Immature natural killer cell (primary cell): ENCODE measurements at places on chromosomes 12 and 14. TPM values are rescaled to one million over a fixed set of nuclear protein-coding genes. Genes with fewer than 3 reads are reported as not detected.

DNA sequence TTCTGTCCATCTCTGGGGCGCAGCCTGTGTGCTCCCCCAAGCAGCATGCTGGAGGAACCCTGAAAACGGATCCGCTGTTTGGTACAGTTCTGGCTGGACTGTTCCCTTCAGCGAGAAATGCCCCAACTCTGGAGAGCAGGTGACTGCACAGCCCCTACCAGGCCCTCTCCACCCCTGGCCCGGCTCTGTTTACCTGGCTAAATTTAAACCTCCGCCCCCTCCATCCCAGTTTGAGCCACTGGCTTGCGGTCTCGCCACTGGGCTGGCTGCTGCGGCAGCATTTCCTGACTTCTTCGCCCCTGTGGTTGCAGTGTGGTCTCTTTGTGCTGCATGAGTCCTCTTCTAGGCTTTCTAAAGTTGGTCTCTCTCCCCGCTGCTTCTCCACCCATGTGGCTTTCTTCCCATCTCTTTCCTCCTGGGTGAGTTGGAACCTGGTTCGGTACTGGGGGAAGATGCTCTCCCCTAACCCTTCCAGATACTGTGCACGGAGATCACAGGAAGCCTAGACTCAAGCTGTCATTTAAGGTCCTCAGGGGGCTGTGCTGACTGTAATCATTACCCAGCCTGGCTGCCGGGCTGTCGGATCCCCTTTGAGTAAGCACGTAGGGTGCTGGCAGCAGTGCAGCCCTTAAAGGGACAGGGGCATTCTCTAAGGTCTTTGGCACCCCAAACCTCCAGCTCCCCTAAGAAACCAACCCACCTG lies 60.6 kb downstream of the FBXL14 start:
- H3K36me3 ChIP-seq: no peaks in the 10 kb centered on the region
- no peak overlapping the region for H3K27ac ChIP-seq
- peak; percentile 63 for DNase-seq
- peaks cover 46% of the 10 kb centered on the region for H3K4me1 ChIP-seq
- peaks cover 44% of the 10 kb centered on the region for H3K27me3 ChIP-seq

AGAP2 gene
- 1.4 TPM for polyA plus RNA-seq

ATP23 gene
- polyA plus RNA-seq: 17.3 TPM

GRCh38 chr14:24612196-24612595 lies 2.7 kb upstream of the GZMH start:
- peaks cover 10% of the 10 kb centered on the region for H3K27me3 ChIP-seq
- peaks cover 5% of the 10 kb centered on the region for H3K36me3 ChIP-seq
- H3K27ac ChIP-seq: peak overlapping the region; percentile 100

DNA sequence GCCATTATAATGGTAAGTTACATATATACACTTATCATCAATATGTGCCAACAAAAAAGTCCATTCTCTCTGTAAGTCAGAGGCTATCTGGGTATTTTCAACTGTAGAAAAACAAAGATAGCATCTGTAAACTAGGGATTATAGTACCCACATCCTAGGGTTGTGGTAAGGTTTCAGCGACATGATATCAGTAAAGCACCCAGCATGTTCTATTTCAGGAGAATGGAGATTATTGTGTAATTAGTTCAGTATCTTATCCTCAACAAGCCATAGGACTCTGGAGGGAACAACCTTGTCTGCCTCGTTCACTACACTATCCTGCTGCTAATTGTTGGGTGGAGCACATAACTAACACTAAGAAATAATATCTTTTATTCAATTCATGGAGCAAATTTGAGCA lies 19.7 kb upstream of the CKAP4 start:
- DNase-seq: no peak
- no peaks in the 10 kb centered on the region for H3K36me3 ChIP-seq
- no peaks in the 10 kb centered on the region for H3K4me1 ChIP-seq
- no peak overlapping the region for H3K27ac ChIP-seq
- peaks cover 5% of the 10 kb centered on the region for H3K27me3 ChIP-seq

- DNase-seq: no peak
- H3K4me3 ChIP-seq: no peak overlapping the region
- no peak overlapping the region for H3K27ac ChIP-seq
Observed at GRCh38 chr12:30934811-30935210, 8.3 kb downstream of the TSPAN11 start.

HOXC12 gene
- not detected for polyA plus RNA-seq

- no peak overlapping the region for H3K4me3 ChIP-seq
- H3K4me1 ChIP-seq: no peaks in the 10 kb centered on the region
- no peaks in the 10 kb centered on the region for H3K27me3 ChIP-seq
- DNase-seq: no peak
- peaks cover 61% of the 10 kb centered on the region for H3K36me3 ChIP-seq
- H3K27ac ChIP-seq: no peak overlapping the region
Observed at GRCh38 chr12:3655328-3655900, 97.5 kb downstream of the CRACR2A start.

GRCh38 chr12:88921434-88921833 lies 341.2 kb upstream of the KITLG start:
- peaks cover 3% of the 10 kb centered on the region for H3K27me3 ChIP-seq
- no peak overlapping the region for H3K27ac ChIP-seq
- H3K4me3 ChIP-seq: no peak overlapping the region
- no peaks in the 10 kb centered on the region for H3K36me3 ChIP-seq

GRCh38 chr12:127245009-127245408 lies 1022.0 kb upstream of the TMEM132C start:
- no peaks in the 10 kb centered on the region for H3K36me3 ChIP-seq
- no peak overlapping the region for H3K4me3 ChIP-seq
- peaks cover 3% of the 10 kb centered on the region for H3K27me3 ChIP-seq
- no peak for DNase-seq
- H3K27ac ChIP-seq: no peak overlapping the region

- no peaks in the 10 kb centered on the region for H3K36me3 ChIP-seq
- no peaks in the 10 kb centered on the region for H3K27me3 ChIP-seq
- no peak overlapping the region for H3K27ac ChIP-seq
- H3K4me3 ChIP-seq: no peak overlapping the region
Observed at GRCh38 chr12:90245391-90245790, 536.8 kb upstream of the ATP2B1 start.

DNA sequence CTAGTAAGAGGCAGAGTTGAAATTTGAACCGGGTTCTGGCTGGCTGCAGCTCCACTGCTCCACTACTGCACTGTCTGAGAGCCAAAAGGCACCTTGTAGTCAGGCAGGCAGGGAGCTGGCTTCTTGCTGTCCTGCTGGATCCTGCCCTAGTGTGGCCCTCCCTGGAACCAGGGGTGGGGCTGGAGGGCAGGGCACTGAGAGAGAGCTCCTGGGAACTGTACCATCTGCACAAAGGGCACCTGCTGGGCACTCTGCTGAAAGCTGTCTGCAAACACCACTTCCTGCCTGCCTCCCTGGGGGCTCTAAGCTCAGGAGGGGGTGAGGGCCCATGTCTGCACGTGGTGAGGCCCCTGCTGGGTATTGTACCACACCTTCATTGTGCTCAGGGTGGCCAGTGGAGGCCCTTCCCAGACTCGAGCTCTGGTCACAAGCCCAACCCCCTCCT lies 19.0 kb upstream of the TCL1B start:
- peaks cover 2% of the 10 kb centered on the region for H3K27me3 ChIP-seq
- no peak for DNase-seq
- H3K4me3 ChIP-seq: no peak overlapping the region
- H3K4me1 ChIP-seq: no peaks in the 10 kb centered on the region

DNA sequence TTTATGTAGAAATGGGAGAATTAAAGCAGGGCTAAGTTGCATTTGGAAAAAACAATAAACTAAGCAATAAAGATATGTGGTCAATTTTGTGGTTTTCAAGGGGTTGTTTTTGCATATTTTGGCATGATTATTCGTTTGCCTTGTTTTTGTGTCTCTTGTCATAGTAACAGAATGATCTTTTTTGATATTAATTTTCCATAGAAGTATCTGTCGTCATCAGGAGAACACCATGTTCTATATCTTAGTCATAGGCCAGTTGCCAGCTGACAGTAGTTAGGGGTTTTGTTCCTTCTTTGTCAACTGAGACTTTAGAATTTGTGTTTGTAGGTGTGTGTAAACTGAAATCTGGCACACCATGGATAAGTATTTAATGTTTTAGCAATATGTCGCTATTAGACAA lies 1354.8 kb downstream of the LRFN5 start:
- no peak for DNase-seq
- no peaks in the 10 kb centered on the region for H3K27me3 ChIP-seq
- H3K4me3 ChIP-seq: no peak overlapping the region
- H3K36me3 ChIP-seq: no peaks in the 10 kb centered on the region

DNA sequence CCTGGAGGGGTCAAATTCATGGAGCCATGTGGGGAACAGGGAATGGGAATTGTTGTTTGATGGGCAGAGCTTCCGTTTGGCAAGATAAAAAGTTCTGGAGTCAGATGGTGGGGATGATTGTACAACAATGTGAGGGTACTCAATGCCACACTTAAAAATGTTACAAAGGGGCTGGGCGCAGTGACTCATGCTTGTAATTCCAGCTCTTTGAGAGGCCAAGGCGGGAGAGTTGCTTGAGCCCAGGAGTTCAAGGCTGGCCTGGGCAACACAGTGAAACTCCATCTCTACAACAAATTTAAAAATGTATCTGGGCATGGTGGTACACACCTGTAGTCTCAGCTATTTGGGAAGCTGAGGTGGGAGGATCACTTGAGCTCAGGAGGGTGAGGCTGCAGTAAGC lies 66.0 kb upstream of the DIO3 start:
- no peak overlapping the region for H3K27ac ChIP-seq
- no peaks in the 10 kb centered on the region for H3K36me3 ChIP-seq
- H3K4me3 ChIP-seq: no peak overlapping the region
- DNase-seq: no peak

- H3K4me3 ChIP-seq: no peak overlapping the region
- H3K27me3 ChIP-seq: no peaks in the 10 kb centered on the region
- H3K4me1 ChIP-seq: no peaks in the 10 kb centered on the region
- no peak overlapping the region for H3K27ac ChIP-seq
Observed at GRCh38 chr12:113892556-113892955, 73.6 kb downstream of the RBM19 start.

- H3K4me3 ChIP-seq: no peak overlapping the region
- peaks cover 3% of the 10 kb centered on the region for H3K27me3 ChIP-seq
- no peak for DNase-seq
- no peak overlapping the region for H3K27ac ChIP-seq
- H3K36me3 ChIP-seq: peaks cover 5% of the 10 kb centered on the region
Observed at GRCh38 chr14:103702497-103703432, 12.5 kb downstream of the XRCC3 start.

DNA sequence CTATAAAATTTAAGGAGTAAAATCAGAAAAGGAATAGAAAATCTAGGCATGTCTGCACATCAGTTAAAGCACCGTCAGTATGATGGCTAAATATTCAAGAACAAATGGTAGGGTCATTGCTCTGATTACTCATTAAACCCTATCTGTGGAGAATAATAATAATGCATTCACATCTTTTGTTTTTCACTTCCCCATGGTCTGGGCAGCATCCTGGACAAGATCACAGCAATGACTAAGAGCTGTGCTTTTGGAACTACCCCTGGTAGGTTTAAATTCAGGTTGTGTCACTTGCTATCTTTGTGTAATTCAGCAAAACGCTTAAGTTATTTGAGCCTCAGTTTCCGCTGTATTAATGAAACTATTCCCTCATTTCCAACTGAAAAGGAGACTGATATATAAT lies 33.1 kb downstream of the C12orf42 start:
- DNase-seq: no peak
- H3K4me1 ChIP-seq: no peaks in the 10 kb centered on the region
- H3K4me3 ChIP-seq: no peak overlapping the region
- H3K27me3 ChIP-seq: no peaks in the 10 kb centered on the region
- no peak overlapping the region for H3K27ac ChIP-seq
- no peaks in the 10 kb centered on the region for H3K36me3 ChIP-seq

DNA sequence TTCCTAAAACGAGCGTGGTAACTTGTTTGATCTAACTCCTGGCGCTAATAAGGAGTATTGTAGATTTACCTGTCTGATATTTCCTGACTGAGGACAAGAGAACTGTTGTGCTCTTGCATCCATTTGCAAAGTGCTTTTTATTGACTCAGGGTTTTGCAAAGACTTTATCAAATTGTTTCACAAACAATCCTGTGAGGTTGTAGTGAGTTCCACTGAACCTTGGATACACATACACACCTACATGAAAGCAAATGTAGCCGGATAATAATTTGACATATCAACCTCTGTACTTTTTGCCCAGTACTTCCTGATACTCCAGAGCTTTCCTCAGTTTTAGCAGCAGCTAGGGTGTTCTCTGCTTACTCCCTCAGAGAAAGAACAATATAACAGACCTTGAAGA lies 6.7 kb upstream of the PTGER2 start:
- H3K4me1 ChIP-seq: peaks cover 79% of the 10 kb centered on the region
- DNase-seq: no peak
- H3K36me3 ChIP-seq: peaks cover 15% of the 10 kb centered on the region

TMPRSS12 gene
- polyA plus RNA-seq: not detected

DNA sequence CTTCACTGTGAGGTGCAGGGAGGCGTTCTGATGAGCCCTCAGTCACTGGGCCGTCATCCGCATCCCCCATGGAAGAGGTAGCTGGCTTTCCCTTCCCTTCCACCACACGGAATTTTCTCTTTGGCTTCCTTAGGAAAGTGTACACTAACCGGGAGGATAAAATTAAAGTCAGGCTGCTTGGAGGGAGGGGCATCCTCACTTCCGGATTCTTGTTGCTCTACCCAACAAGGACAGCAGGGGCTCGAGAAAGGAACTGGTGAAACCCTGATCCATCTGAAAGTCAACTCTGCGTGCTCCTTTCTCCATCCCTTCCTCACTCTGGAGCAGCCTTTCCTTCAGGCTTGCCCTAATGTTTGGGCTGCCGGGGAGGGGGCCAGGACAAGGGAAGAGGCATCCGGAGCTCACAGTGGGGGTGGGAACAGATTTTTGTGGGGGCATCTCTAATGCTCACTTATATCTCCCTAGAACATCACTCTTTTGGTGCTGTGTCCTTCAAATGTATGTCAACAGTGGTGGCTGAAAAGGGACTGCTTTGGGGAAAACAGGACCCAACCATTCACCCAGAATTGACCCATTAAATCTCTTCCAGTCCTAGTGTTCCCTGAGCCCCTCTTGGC lies 101.4 kb upstream of the FKBP4 start:
- H3K27ac ChIP-seq: peak overlapping the region; percentile 73
- H3K4me1 ChIP-seq: peaks cover 52% of the 10 kb centered on the region
- H3K27me3 ChIP-seq: peaks cover 24% of the 10 kb centered on the region
- H3K4me3 ChIP-seq: peak overlapping the region; percentile 94
- H3K36me3 ChIP-seq: no peaks in the 10 kb centered on the region

RHEBL1 gene
- polyA plus RNA-seq: 16.5 TPM

GRCh38 chr14:60646226-60646818 lies 3.0 kb downstream of the SIX1 start:
- no peak for DNase-seq
- H3K4me3 ChIP-seq: no peak overlapping the region
- H3K27ac ChIP-seq: no peak overlapping the region
